Stimulated activated CD4-positive, alpha-beta T cell treated with anti-CD3 and anti-CD28 coated beads, TNF-alpha, amount 100 ng/mL, for 1 hour (primary cell): ENCODE measurements at places on chromosomes 3 and 15.

DNA sequence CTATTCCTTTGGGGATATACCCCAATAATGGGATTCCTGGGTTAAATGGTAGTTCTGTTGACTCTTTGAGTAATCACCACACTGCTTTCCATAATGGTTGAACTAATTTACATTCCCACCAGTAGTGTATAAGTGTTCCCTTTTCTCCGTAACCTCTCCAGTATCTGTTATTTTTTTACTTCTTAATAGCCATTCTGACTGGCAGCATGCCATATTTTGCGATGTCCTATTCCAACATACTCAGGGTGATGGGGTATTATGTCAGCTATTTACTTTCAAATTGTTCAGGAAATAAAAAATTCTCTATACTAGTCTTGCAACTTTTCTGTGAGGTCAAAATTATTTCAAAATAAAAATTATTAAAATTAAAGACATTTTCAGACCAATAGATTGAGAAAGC, 9.1 kb upstream of the PARP14 start:
- no peak for DNase-seq

GRCh38 chr15:63504979-63505841, 817 bp downstream of the USP3 start:
- DNase-seq: no peak

DNA sequence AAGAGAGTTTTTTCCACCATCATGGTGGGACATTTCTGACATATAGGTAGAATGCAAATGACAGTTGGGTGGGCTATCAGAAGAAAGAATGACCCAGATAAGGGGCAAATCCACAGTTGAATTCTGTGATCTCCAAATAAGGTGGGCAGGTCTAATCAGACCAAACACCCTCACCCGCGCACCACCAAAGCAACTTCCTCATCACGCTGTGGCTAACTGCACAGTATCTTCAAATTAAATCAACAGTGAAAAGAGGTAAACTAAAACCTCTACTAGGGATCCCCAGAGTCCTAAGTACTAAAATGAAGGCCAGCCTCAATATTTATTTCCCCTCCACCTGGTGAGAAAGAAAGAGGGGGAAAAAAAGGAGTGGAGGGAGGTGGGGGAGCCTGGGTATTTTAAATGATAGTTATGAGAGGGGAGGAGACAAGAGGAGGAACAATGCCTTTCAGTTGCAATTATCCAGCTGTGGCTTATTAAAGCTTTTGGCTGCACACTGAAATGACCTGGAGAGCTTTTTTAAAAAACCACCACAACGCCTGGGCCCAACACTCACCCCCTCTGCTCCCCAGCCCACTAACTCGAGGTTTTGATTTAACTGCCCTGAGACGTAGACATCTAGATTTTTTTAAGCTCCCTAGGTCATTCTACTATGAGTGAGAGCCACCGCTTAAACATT, 61.0 kb downstream of the LRIG1 start:
- no peak for DNase-seq

- DNase-seq: no peak
Observed at GRCh38 chr3:129054605-129055104, 5.9 kb upstream of the GP9 start.

DNA sequence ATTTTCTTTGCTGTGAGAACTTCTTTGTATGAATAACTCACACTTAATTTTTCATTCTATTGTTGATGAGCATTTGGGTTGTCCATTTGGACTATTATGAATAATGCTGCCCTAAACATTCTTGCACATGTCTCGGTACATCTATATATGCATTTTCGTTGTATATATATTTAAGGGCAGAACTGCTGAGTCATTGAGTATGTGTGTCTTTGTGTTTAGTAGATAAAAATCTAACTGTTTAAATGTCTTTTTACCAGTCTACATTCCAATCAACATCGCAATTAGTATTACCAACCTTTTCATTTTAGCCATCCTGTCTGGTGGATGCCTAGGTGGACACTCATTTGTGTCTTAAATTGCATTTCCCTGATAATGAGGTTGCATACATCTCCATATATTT, 144.4 kb downstream of the UACA start:
- DNase-seq: no peak

GRCh38 chr3:63967675-63968611, 55.4 kb downstream of the PSMD6 start:
- DNase-seq: no peak

GRCh38 chr3:73255609-73256029, 194.2 kb downstream of the EBLN2 start:
- no peak for DNase-seq
